OCI-LY7 (cell line): ENCODE measurements at places on chromosomes 2 and 18. TPM values are rescaled to one million over a fixed set of nuclear protein-coding genes. Genes with fewer than 3 reads are reported as not detected.

DNA sequence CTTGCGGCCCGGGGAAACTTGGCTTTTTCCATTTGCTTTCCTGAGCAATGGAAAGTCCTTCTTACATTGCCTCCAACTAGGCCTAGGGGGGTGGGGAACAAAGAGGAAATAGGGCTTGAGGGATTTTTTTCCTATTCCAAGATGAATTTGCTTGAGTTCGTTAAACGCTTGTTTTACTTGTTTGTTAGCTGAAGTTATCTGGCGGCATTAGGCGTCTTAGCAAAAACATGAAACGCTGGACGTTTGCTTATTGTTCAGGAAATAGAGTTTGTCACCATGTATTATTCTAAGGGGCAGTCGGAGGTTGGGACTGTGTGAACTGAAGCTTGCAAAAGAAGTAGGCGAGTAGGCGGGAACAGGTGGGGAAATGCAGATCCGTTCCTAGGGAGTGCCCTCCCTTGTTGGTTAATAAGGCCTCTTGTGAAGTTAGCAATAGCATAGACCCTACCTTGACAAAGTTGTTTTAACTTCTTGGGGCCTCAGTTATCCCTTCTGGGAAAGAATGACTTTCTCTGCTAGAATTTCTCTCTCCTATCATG is 1.9 kb downstream of the CABLES1 start:
- DNase-seq: peak; percentile 39

GRCh38 chr2:196242131-196242620 is 70.8 kb upstream of the STK17B start:
- peak; percentile 69 for DNase-seq

DNA sequence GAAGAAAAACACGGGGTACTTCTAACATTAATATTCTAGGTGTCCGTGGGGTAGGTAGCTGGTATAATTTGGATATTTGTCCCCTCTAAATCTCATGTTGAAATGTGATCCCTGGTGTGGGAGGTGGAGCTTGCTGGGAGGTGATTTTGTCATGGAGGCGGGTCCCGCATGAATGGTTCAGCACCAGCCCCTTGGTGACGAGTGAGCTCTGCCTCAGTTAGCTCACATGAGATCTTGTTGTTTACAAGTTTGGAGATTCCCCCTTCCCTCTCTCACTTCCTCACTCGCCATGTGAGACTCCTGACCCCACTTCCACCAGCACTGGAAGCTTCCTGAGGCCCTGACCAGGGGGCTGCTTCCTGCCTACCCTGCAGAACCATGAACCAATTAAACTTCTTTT is 35.4 kb upstream of the DNER start:
- peak; percentile 2 for DNase-seq

GRCh38 chr2:228602288-228602687 is 420.8 kb upstream of the SPHKAP start:
- no peak for DNase-seq

- no peak for DNase-seq
Observed at GRCh38 chr2:12555012-12555645, 161.6 kb upstream of the TRIB2 start.

GRCh38 chr18:70310560-70311320 is 21.9 kb downstream of the SOCS6 start:
- no peak for DNase-seq

- no peak for DNase-seq
Observed at GRCh38 chr2:200795028-200795440, 16.7 kb upstream of the BZW1 start.

- no peak for DNase-seq
Observed at GRCh38 chr2:223925106-223925505, 20.0 kb downstream of the WDFY1 start.

- no peak for DNase-seq
Observed at GRCh38 chr18:21105936-21106335, 5.7 kb downstream of the ROCK1 start.

DNA sequence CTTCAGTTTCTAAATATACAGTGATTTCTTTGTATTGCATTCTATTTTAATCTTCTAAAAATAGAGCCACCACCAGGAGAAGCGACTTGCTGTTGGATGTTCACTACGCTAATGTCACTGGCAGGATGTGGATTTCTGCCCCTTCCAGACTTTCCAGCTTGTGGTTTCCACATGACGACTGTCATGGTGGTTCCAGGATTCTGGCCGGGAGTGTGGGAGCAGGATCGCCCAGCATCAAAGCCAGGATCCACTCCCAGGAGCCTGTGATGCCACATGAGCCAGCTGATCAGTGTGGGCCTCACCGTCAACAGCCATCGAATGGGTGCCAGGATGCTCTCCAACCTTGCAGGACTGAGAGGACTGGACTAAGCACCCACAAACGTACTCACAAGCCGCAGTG is 148.8 kb downstream of the HDAC4 start:
- no peak for DNase-seq

GRCh38 chr18:10872304-10872703 is 277.1 kb downstream of the PIEZO2 start:
- DNase-seq: no peak

DNA sequence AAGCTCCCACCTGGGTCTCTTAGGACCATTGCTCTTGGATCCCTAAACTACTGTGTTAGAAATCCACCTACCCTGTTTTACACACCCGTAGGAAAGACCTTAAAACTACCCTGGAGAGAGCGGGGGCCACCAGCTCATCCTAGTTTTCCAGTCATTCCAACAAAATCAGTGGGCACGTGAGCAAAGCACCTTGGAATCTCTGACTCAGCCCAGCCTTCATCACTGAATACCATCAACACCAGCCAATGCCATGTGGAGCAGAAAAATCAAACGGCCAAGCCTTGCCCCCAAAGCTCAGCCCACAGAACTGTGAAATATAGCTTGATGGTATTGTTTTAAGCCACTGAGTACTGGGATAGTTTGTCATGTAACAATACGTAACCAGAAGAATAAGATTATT is 449.7 kb upstream of the CHAC2 start:
- no peak for DNase-seq

DNA sequence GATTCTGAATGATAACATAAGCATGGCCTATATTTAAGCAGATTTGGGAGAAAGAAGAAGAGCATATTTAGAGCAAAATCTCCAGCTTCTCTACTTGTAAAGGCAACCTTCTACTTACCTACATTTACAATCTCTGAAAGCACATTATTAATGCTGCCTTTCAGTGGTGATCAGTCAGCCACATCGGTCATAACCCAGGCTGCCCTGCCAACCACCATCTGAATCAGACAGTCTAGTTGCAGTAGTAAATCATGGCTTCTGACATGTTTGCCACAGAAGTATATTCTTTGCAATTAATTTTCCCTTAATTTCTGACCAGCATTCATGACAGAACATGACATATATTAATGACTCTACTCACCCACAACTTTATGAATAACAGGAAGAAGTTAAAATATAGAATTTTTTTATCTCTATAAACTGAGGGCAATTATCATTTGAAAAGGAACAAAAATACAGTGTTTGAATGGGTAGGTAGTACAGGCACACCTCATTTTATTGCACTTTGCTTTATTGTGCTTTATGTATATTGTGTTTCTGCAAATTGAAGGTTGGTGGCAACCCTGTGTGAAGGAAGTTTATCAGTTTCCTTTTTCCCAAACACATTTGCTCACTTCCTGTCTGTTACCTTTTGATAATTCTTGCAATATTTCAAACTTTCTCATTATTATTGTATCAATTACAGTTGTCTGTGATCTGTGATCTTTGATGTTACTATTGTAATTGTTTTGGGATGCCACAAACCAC is 531.6 kb upstream of the CHAC2 start:
- DNase-seq: no peak

DNA sequence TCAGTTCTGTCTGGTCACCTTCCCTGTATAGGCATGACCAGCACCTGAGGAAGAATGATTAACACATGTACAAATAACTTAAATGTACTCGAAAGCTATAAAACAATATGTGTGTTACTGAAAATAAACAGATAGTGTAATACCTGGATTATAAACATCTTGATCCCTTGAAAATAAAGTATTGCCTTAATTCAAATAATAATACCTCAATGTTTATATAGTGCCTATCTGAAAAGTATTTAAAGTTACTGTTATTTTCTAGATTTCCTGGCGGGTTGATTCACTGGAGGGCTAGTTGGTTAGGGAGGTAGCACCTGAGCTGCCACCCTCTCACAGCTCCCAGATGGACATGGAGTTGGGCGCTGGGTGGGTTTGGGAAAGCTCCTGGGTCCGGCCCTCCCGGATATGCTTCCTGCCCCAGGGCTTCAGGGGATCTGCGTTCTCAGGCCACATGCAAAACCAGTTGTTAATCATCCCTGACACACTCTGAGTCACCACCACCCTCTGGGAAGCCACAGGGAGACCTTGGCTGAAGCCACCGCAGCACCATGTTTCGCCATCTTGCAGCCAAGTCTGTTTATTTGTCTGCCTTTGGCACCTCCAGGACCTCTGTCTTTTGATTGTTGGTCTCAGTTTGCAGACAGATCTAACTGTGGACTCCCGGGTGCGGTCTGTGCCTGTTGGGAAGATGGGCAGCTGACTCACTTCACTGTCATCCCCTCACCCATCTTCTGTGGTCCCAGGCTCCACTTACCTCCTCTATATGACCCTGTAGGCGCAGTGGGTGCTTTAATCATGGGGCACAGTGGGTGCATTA is 35.3 kb downstream of the RAB31 start:
- DNase-seq: no peak

DNA sequence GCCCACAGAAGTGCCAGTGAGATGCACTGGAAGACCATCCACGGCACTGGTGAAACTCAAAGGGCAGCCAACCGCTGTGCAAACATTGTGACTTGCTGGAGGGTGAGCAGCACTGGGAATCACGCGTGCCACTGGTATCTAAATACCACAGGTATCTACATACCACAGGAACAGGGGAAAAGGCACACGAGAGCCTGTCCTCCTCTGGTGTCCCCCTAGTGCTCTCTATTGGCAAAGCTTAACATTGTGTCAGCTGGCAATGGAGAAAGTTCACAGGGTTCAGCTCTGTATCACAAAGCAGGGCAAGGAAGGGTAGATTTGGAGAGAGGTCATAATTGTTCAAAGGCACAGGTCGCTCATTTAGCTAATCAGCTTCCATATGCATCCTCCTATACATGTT is 12.6 kb upstream of the SEC11C start:
- DNase-seq: no peak

DNA sequence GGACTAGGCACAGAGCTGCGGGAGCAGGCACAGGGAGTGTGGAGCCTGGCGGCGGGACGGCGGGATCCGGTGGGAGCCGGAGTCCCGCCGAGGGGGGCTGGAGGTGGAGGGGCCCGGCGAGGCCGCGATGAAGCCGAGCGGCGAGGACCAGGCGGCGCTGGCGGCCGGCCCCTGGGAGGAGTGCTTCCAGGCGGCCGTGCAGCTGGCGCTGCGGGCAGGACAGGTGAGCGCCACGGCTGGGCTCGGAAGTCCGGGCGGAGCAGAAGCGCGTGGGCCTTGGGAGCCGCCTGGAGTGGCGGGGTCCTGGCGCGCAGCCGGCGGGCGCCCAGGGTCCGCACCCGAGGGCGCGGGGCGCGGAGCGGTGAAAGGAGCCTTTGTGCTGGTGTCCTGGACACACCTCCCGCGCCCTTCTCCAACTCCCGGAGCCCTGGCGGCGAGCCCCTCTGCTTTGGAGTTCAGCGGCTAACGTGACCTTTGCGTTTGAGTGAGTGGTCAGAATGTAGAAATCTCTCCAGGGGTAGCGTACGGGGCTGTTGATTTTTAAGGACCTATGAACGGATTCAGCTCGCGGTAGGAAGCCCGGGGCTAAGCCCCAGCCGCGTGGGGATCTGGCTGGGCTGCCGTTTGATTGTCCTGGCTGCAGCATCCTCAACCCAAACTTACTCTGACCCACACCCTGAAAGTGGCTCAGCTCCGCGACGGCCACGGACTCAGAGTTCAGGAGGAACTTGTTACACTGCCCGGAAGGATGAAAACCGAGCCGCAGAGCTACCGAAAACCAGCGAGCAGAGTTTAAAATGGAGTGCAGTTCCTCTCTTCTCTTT is 448 bp downstream of the IMPA2 start:
- DNase-seq: peak; percentile 45

DNA sequence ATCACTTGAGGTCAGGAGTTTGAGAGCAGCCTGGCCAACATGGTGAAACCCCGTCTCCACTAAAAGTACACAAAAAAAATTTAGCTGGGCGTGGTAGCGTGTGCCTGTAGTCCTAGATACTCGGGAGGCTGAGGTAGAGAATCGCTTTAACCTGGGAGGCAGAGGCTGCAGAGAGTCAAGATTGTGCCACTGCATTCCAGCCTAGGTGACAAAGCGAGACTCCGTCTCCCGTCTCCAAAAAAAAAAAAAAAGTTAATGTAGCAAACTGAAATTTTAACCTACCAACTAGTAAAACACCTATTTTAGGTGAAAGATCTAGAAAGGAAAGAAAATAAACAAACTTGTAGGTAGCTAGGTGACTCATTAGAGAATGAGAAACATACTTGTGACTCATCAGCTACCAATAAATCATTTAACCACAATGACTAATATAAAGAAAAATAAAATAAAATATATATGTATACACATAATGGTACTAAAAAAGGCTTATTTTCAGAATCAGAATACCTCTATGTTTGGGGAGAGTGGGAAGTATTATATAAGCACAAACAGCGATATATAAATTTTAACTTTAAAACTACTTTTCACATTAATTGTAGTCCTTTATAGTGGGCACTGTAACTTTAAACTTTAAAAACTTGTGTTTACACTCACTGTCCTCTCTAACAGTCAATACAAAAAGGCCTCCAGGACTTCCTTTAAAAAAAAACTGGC is 36.6 kb downstream of the DARS1 start:
- no peak for DNase-seq

The EGR4 gene
- not detected in 2 replicates for total RNA-seq

The XPO1 gene
- total RNA-seq: 287 and 303 TPM in 2 replicates

The TBR1 gene
- 0.06 TPM in 1 of 2 replicates, not detected in the other for total RNA-seq

The CDKL4 gene
- total RNA-seq: not detected in 2 replicates

The FTCDNL1 gene
- total RNA-seq: 0.40 and 1.6 TPM in 2 replicates

The SPC25 gene
- total RNA-seq: 50.3 and 53.1 TPM in 2 replicates

The IAH1 gene
- 3.8 and 7.0 TPM in 2 replicates for total RNA-seq

The RAB17 gene
- total RNA-seq: not detected in 2 replicates

The NLRC4 gene
- total RNA-seq: not detected in 2 replicates

The AKAIN1 gene
- total RNA-seq: not detected in 2 replicates

The AP1S3 gene
- total RNA-seq: 32.1 and 42.6 TPM in 2 replicates

The NEMP2 gene
- 18.5 and 21.6 TPM in 2 replicates for total RNA-seq

The POLE4 gene
- 49.0 and 52.3 TPM in 2 replicates for total RNA-seq

The TANC1 gene
- 0.04 TPM in 1 of 2 replicates, not detected in the other for total RNA-seq
